ENCODE measurements at places on chromosomes 16 and 17.

GRCh38 chr16:6616746-6617145 is 715.9 kb upstream of the RBFOX1 start:
- no peak for DNase-seq

- no peak for DNase-seq
Observed at GRCh38 chr16:17345043-17345442, 125.7 kb downstream of the XYLT1 start.

GRCh38 chr17:20315821-20316220 is 151.5 kb downstream of the LGALS9B start:
- DNase-seq = no peak

DNA sequence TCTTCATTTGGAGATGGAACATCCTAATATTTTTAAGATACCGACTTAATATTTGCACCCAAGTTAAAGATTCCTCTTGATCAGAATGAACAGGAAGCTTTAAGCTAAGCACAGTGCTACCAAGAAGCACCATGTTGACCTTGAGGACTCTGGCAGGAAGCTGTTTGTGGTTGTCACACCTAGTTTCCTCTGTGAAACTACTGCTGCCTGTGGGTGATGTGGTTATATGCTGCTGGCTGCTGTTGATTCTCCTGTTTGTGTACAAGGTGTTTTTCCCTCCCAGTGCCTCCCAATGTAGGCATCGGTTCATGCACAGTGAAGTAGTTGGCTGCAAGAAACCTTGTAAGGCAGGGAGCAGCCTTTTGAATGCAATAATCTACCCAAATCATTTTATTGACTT is 23.4 kb downstream of the RBL2 start:
- peak; percentile 47 for DNase-seq

GRCh38 chr17:82569621-82570020 is 50.1 kb downstream of the FOXK2 start:
- DNase-seq = no peak

- no peak for DNase-seq
Observed at GRCh38 chr17:530851-531250, 178.2 kb upstream of the RPH3AL start.

- peak; percentile 83 for DNase-seq
Observed at GRCh38 chr16:56317998-56318826, 107.1 kb downstream of the AMFR start.

DNA sequence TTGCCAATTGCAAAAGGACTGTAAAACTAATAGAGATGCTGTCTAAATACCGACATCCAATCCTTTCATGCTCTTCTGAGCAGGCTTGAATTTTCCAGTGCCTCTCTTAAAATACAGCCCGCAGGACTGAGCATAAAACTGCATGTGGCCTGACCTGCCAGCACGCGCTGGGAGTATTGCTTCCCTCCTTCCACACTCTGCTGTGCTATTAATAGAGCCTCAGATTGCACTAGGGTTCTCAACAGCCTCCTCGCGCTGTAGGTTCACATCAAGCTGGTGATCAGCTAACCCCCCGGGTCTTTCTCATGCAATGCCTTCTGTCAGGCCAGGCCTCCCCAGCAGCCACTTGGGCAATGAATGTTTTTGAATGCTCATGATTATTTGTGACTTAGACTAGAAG is 14.2 kb upstream of the MSI2 start:
- no peak for DNase-seq

DNA sequence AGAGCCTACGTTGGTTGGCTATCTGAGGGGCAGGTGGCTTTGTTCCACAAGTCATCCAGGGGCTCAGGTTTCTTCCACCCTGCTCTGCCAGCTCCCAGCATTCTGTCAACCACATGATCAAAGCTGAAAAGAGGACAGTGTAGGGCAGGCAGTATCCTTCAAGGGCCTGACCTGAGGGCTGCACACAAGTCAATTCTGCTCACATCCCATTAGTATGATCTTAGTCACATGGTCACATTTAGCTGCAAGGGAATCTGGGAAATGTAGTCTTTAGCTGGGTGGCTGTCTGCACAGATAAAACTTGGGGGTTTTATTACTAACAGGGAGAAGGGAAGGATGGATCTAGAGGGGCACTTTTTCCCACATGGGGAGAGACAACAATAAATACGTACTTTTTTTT is 97.3 kb downstream of the SALL1 start:
- no peak for DNase-seq

GRCh38 chr17:60577147-60577915 is 22.7 kb upstream of the PPM1D start:
- peak; percentile 55 for DNase-seq

GRCh38 chr16:1820096-1820945 is 6.3 kb downstream of the HAGH start:
- DNase-seq = peak; percentile 98

DNA sequence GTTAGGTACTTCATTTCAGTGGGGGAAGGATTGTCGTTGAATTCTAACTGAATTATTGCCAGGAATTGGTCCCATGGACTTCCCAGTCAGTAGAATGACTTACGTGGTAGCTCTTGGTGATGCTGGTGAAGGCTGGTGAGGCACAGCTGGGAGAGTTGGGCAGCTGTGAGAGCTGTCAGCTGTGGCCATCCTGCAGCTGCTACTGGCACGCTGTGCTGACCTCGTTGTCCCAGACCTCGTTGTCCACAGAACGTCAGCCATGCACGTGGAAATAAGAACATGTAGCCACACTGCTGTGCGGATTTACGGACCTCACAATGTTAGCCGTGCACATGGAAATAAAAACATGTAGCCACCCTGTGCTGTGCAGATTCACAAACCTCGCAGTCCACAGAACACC is 102.3 kb downstream of the NPIPB11 start:
- DNase-seq = no peak

DNA sequence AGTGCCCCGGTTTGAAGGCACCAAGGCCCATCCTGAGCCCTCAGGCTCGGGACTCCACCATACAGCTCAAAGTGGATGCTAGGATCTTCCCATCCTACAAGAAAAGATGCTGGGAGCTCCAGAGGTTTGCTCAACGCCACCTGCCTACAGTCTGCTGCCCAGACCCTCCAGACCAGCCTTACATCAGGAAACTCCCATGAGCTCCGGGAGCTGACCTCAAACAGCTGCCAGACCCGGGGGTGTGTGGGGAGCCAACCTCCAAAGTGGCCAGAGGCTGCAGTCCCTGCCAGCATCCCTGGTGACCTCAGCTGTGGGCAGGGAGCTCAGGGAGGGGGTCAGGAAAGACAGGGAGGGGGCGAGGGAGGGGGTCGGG is 43.8 kb downstream of the C16orf82 start:
- no peak for DNase-seq

DNA sequence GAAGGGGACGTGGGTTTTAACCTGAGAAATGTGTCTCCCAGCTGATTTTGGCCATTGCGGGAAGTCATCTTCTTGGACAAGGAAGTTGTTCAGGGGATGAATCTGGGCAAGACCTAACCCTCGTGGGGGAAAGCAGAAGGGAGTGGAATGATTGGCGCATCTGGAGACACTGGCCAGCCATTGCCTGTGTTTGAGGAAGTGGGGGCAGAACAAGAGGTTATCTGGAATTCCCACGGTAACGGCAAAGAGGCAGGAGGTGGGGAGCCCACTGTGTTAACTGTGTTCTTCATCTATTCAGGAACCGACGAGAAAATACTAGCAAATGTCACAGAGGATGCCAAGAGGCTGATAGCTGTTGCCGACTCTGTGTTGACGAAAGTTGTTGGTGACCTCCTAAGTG is 66.9 kb downstream of the RNF213 start:
- DNase-seq = peak; percentile 10

GRCh38 chr16:79847101-79847500 is 246.6 kb upstream of the MAF start:
- no peak for DNase-seq

- peak; percentile 69 for DNase-seq
Observed at GRCh38 chr16:720447-720989, 428 bp upstream of the ANTKMT start.

GRCh38 chr17:80080081-80080480 is 21.3 kb upstream of the GAA start:
- DNase-seq = no peak

- peak; percentile 17 for DNase-seq
Observed at GRCh38 chr17:7888184-7888920, at the start of gene CHD3. TSS of gene CHD3 (plus strand) at chr17:7888789. CDS start at chr17:7889001, 212 bp downstream.

DNA sequence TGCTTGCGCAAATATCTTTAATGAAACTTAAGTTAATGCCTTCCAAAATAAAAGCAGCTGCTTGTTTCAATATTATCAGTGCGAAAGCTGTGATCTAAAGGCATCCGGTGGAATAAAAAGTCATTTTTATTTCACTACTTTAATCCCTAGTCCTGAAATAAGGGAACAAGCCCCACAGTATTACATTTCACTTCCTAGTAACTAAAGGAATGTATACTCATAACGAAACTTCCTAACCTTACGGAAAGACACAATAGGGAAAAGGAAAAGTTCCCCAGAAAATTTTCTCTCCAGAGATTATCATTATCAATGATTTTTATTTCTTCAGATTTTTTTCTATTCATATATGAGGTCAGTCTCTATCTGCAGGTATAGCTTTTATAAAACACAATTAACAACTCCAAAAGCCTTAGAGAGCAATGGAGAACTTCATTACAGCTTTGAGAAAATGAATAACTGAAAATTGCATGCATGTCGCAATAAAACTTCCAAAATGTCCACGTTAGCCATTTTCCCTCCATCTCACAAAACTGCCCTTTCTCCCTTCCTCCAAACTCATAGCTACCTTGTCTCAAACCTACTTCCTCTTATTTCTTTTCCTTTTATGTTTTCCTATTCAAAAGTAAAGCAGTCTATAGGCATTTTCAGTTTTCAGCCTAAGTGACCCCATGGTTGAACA is 154.3 kb upstream of the MED13 start:
- no peak for DNase-seq

DNA sequence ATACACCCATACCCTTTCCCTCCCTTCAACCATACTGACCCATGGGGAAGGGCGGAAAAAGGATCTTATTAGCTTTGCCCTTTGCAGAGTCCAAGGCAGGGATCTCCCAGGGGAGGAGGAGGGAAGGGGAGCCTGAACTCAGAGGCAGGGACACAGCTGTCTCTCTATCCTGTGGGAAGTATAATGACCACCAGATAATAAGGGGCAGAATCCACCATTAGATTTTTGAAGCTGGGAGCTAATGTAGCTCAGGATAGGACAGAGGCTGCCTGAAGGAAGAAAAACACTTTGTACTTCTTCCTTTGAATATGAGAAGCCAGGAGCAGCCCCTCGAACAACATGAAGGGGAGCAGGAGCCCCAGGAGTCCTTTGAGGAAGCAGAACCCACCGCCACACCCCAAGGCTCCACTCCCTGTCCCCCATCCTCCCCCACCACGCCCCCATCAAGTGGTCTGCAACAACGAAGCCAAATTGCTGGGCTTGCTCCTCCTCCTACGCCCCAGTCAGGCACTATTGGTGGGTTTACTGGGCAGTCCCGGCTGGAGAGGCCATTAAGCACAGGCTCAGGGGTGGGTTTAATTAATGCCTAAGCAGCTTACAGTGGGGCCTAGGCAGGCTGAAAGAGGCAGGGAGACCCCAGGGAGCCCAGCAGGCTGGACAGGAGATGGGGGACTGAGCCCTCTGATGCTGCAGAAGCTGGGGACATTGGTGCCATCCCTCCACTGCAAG is 5.3 kb downstream of the MPP2 start:
- DNase-seq = no peak

DNA sequence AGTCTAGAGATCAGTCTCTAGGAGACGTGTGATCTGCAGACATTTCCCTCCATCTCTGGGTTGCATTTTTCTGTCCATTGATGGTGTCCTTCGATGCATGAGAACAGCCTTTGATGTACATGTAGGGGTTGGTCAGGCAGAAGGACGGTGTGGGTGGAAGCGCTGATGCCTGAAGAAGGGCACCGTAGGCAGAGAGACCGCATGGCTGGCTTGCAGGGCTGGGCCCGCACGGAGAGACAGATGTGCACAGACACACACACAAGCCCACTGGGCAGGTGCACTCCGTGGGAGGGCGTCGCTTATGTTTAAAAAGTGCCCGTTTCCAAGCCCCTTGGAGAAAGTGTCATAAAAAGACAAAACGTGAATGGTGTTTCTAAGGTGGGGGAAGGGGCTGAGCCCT is 15.7 kb upstream of the WFIKKN1 start:
- DNase-seq = no peak

DNA sequence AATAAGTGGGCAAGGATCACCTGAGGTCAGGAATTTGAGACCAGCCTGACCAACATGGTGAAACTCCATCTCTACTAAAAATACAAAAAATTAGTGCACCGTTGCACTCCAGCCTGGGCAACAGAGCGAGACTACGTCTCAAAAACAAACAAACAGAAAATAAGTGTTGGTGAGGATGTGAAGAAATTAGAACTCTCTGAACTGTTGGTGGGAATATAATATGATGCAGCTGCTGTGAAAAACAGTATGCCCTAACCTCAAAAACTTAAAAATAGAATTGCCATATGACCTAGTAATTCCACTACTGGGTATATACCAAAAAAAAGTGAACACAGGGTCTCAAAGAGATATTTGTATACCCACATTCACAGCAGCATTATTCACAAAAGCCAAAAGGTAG is 26.1 kb downstream of the GLG1 start:
- DNase-seq = no peak

DNA sequence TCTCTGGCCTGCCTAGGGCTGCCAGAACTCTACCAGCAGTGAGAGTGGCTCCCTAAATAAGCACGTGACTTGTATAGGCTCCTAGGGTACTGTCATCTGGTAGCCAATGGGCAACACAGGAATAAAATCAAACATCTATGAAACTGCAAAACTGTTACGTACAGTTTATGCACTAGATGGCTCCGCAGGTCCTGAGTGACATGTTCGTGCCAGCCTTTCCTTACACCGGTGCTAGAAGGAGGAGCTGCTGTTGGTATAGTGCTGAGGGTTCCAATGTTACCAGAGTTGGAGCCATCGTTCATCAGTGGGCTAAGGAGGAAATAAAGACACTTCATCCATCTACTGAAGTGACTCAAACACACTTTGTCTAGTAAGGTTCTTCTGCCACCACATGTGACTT is 63.2 kb upstream of the TRAP1 start:
- peak; percentile 72 for DNase-seq

- no peak for DNase-seq
Observed at GRCh38 chr17:11309033-11309432, 68.0 kb downstream of the SHISA6 start.

GRCh38 chr16:87690911-87691685 is 74.7 kb downstream of the KLHDC4 start:
- no peak for DNase-seq

- no peak for DNase-seq
Observed at GRCh38 chr17:69978056-69978646, 96.9 kb upstream of the KCNJ16 start.

DNA sequence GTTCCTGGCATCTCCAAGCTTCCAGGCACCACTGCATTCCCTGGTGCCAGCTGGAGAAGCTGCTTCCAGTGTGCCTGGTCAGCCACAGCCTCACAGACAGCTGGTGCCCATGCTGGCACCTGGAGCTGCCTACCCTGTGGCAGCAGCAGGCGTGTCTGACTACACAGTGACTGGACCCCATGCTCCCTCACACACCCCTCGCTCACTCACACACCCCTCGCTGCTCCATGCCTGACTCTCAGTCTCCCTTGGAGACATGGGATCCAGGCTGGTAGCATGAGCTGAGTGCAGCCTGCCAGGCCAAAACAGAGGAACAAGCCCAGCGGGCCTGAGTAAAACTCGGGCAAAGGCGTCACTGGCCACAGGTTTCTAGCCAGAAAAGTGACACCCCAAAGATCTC is 59.1 kb upstream of the SMIM36 start:
- DNase-seq = no peak

Measured in hematopoietic multipotent progenitor cell treated with erythropoietin and hydrocortisone succinate and interleukin-3 and kit ligand, for 8 days (in vitro differentiated cells).